Mesothelial cell of epicardium (in vitro differentiated cells): ENCODE measurements at places on chromosomes 1 and 21. TPM values are rescaled to one million over a fixed set of nuclear protein-coding genes. Genes with fewer than 3 reads are reported as not detected.

Gene MPL
- 0.50 to 0.53 TPM in 2 of 3 replicates, not detected in the other for total RNA-seq

GRCh38 chr21:40967771-40968170 is 120.8 kb upstream of the DSCAM start:
- no peak overlapping the region for H3K27ac ChIP-seq
- peaks cover 14% of the 10 kb centered on the region for H3K27me3 ChIP-seq
- H3K4me3 ChIP-seq: no peak overlapping the region
- H3K36me3 ChIP-seq: no peaks in the 10 kb centered on the region
- DNase-seq: no peak

DNA sequence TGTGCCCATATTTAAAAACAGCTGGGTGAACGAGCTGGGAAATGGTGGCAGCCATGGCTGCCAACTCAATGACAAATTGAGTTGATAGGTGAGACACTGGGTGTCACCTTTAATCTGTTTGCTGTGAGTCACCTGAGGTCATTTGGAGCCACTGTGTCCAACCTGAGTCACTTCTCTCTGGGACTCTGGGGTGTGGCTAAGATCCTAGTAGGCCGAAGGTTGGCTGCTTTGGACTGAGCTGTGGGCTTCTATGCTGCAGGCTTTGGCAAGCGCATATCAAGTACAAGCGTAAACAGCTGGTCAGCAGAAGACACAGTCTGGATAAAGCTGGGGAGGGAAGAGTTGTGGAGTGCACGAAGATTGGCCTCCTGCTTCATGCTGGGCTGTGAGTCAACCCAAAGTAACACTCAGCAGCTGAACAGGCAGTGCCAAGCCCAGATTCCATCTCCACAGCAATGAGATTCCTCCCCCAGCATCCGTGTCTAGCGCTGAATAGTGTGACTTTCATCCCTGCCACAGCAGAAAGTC is 24.0 kb downstream of the TEX35 start:
- peaks cover 5% of the 10 kb centered on the region for H3K4me1 ChIP-seq
- no peaks in the 10 kb centered on the region for H3K36me3 ChIP-seq
- H3K27ac ChIP-seq: no peak overlapping the region
- DNase-seq: no peak
- no peaks in the 10 kb centered on the region for H3K27me3 ChIP-seq

DNA sequence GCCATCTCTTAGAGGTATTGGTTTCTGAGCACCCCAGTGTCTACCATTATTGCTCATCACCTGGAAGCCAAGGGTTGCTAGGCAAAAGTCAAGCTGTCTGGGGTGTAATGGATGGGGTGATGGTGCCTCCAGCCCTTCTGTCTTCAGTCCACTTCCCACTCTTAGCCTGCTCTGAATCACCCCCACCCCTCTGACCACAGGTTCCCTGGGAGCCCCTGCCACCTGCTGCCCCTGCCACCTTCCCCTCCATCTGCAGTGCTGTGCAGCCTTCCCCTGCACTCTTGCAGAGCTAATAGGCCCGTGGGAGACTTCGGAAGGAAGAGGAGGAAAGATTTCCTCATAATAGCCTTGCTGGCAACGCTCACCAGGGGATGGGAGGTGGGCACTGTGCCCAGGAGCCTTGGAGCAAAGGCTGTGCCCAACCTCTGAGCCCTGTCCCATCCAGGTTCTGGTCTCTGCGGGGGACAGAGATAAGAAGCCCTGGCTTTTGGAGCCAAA is 35.5 kb downstream of the CAPN2 start:
- no peak overlapping the region for H3K4me3 ChIP-seq
- no peak for DNase-seq
- H3K27me3 ChIP-seq: no peaks in the 10 kb centered on the region
- H3K4me1 ChIP-seq: peaks cover 4% of the 10 kb centered on the region

- H3K27ac ChIP-seq: no peak overlapping the region
- H3K36me3 ChIP-seq: no peaks in the 10 kb centered on the region
- peaks cover 87% of the 10 kb centered on the region for H3K27me3 ChIP-seq
- DNase-seq: no peak
- H3K4me1 ChIP-seq: no peaks in the 10 kb centered on the region
Measured at GRCh38 chr21:42226626-42227025, 7.7 kb downstream of the ABCG1 start.

- H3K27ac ChIP-seq: peak overlapping the region; percentile 59
- peaks cover 52% of the 10 kb centered on the region for H3K36me3 ChIP-seq
- no peak overlapping the region for H3K4me3 ChIP-seq
- no peak for DNase-seq
- peaks cover 9% of the 10 kb centered on the region for H3K4me1 ChIP-seq
Measured at GRCh38 chr1:198876371-198876871, 237.6 kb downstream of the PTPRC start.

DNA sequence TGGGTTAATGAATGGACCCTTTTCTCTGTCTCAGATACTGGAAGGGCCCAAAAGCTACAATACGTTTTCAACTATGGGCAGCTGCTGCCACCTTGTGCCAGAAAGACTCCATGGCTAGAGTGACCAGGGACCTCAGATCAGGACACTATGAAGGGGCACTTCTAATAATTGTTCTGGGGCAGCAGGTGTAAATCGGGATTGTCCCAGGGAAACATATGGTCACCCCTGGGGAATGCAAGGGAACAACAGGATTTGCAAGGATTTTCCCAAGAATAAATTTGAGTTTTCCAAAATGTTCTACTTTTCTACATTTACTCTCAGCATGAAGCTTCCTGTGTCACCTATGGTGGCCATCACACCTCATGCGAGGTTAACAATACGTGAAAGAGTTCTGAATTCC is 12.0 kb upstream of the FCAMR start:
- peaks cover 4% of the 10 kb centered on the region for H3K4me1 ChIP-seq
- DNase-seq: no peak
- no peaks in the 10 kb centered on the region for H3K36me3 ChIP-seq
- no peak overlapping the region for H3K4me3 ChIP-seq

DNA sequence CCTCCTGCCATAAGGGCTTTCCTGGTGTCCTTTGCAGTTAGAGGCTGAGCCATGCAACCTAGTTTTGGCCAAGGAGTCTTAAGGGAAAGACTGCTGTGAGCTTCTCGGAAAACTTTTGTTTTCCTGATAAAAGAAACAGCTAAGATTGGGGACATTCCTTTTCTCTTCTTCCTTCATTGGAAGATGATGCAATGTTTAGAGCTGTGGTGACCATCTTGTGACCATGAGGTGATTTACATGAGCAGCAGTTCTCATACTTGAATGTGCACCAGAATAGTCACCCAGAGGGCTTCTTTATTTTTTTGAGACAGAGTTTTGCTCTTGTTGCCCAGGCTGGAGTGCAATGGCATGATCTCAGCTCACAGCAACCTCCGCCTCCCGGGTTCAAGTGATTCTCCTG is 20.4 kb upstream of the SMAP2 start:
- no peak for DNase-seq
- H3K36me3 ChIP-seq: no peaks in the 10 kb centered on the region
- no peaks in the 10 kb centered on the region for H3K4me1 ChIP-seq
- peaks cover 5% of the 10 kb centered on the region for H3K27me3 ChIP-seq
- H3K27ac ChIP-seq: no peak overlapping the region

GRCh38 chr21:45655124-45655523 is 11.6 kb downstream of the PCBP3 start:
- H3K27me3 ChIP-seq: peaks cover 38% of the 10 kb centered on the region
- DNase-seq: no peak
- no peaks in the 10 kb centered on the region for H3K4me1 ChIP-seq
- H3K27ac ChIP-seq: no peak overlapping the region

GRCh38 chr1:107135463-107135862 is 5.4 kb upstream of the NTNG1 start:
- no peaks in the 10 kb centered on the region for H3K36me3 ChIP-seq
- peaks cover 10% of the 10 kb centered on the region for H3K4me1 ChIP-seq
- no peak overlapping the region for H3K27ac ChIP-seq
- peaks cover 53% of the 10 kb centered on the region for H3K27me3 ChIP-seq
- peak; percentile 46 for DNase-seq

- H3K27me3 ChIP-seq: peaks cover 5% of the 10 kb centered on the region
- H3K36me3 ChIP-seq: no peaks in the 10 kb centered on the region
- DNase-seq: no peak
- H3K4me1 ChIP-seq: peaks cover 15% of the 10 kb centered on the region
Measured at GRCh38 chr21:26956216-26956615, 10.7 kb downstream of the ADAMTS5 start.

DNA sequence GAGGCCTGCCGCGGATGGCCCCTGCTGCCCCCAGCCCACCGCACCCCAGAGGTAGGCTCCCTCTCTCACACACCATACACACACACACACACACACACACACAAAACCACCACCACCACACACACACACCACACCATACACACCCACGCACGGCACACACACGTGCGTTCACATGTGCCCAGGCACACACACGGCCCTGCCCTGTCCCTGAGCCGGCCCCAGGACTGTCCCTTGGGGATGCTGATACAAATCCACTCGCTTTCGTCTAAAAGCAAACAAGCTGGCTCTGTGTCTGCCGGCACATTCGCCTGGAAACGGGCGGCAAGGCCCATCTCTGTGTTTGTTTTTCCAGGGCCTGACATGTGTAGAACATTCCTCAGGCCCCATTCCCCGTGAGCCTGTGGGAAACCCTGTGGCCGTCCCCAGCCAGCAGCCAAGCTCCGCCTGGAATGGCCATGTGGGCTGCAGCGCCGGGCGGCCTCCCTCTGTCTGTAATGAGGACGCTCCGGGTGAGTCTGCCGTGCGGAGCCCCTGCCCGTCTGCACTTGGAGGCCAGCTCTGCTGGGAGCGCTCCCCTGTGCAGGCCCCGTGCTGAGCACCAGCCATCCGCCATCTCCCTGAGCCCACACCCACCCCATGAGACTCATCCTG is 67.4 kb downstream of the DMRTB1 start:
- peak; percentile 67 for DNase-seq
- peaks cover 14% of the 10 kb centered on the region for H3K27me3 ChIP-seq
- H3K36me3 ChIP-seq: no peaks in the 10 kb centered on the region
- H3K4me1 ChIP-seq: peaks cover 25% of the 10 kb centered on the region

GRCh38 chr21:39467746-39468145 is 16.0 kb downstream of the SH3BGR start:
- H3K4me3 ChIP-seq: no peak overlapping the region
- no peaks in the 10 kb centered on the region for H3K4me1 ChIP-seq
- H3K27ac ChIP-seq: no peak overlapping the region
- peaks cover 5% of the 10 kb centered on the region for H3K36me3 ChIP-seq
- H3K27me3 ChIP-seq: no peaks in the 10 kb centered on the region

DNA sequence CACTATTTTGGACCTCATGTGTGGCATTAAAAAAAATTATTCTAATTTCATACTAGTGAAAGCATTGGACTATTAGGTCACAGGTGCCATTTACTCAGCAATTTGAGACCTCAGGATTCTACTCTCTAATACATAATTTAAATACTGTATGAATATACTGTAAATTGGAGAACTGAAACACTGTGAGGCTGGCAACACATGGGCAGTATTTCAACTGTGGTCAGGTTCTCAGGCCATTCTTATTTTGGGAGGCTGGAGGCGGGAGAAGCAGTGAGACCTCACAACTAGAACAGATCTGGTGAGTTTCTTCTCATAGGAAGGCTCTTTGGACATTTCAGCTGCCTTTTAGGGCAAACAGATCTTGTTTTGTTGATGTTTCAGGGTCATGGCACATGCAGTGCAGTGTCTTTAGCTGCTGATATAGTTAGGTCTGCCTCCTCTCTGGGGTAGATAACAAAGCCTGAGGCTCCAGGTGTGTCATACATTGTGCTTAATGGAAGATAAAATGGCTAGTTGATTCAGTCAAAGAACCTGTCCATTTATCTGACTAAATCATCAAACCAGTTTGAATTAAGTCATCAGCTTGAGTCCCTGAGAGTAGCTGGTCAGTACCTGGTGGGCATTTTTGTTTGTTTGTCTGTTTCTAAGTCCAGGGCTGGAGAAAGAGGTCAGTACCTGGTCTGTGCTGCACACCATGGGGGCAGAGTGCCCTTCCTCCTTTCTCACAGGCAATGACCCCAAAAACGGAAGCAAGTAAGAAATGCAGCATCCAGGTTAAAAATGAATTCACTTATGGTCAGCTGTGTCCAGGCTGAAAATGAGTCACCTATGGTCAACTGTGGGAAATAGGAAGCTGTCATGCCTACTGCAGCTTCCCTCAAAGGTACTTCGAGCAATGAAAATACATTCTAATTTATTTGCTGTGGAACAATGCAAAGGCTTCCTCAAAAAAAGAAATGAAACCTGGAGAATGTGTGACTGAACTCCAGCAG is 216.2 kb downstream of the SDCCAG8 start:
- H3K4me3 ChIP-seq: no peak overlapping the region
- H3K27ac ChIP-seq: peak overlapping the region; percentile 92
- H3K4me1 ChIP-seq: peaks cover 34% of the 10 kb centered on the region
- DNase-seq: no peak

DNA sequence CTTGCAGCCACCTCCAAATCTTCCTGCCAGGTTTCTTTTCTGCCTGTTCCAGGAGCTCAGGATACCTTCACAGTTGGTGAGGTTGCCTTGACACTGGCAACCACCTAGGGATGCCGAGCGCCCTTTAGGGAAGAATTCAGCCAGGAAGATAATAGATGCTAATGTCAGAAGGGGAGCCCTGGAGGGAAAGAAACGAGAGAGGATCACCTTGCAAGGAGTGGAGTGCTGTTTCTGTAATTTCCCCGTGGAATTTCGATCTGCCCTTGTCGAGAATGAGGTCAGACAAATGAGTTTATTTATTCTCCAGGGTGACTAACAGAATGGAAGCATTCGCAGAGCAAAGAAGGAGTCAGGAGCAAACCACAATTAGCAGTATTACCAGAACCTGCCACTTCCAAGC is 315.8 kb upstream of the KAZN start:
- H3K4me3 ChIP-seq: no peak overlapping the region
- peaks cover 46% of the 10 kb centered on the region for H3K27me3 ChIP-seq
- no peak overlapping the region for H3K27ac ChIP-seq
- DNase-seq: no peak

GRCh38 chr1:108182959-108183700 is 17.0 kb downstream of the SLC25A24 start:
- no peak for DNase-seq
- H3K36me3 ChIP-seq: peaks cover 69% of the 10 kb centered on the region
- H3K4me3 ChIP-seq: no peak overlapping the region

DNA sequence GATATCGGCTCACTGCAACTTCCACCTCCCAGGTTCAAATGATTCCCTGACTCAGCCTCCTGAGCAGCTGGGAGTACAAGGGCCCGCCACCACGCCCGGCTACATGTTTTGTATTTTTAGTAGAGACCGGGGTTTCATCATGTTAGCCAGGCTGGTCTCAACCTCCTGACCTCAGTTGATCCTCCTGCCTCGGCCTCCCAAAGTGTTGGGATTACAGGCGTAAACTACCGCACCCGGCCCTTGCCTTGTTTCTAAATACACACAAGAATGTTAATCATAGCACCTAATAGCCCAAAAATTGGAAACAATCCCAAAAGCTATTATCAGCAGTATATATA is 1.2 kb upstream of the MSTO1 start:
- DNase-seq: no peak
- H3K4me3 ChIP-seq: no peak overlapping the region
- no peak overlapping the region for H3K27ac ChIP-seq
- peaks cover 8% of the 10 kb centered on the region for H3K36me3 ChIP-seq

DNA sequence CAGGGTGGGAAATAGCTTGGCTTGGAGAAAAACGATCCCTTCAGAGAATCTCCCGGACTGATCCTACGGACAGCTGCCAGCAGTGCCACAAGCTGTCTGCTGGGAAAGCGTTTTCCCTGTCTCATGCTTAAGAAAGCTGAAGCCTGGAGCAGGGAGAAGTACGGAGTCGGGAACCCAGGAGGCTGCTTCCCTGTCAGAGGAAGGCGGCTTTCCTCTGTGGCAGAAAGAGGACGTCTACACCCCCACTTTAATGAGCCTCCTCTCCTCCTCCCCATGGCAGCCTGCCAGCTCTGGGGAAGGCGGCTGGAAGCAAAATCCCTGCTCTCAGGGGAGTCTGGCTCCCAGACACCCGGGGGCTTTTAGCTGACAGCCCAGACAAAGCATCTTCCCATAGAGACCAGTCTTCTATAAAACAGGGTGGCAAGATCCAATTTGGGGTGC is 7.3 kb downstream of the KIF21B start:
- peak overlapping the region; percentile 80 for H3K27ac ChIP-seq
- H3K36me3 ChIP-seq: no peaks in the 10 kb centered on the region
- H3K4me1 ChIP-seq: peaks cover 48% of the 10 kb centered on the region
